Large intestine (tissue), 12 donors: ENCODE measurements at places on chromosomes 13 and 19. TPM values are rescaled to one million over a fixed set of nuclear protein-coding genes. Genes with fewer than 3 reads are reported as not detected.

The TMEM59L gene
- polyA plus RNA-seq: 12.5 TPM

The C13orf42 gene
- not detected for polyA plus RNA-seq

The ZNF701 gene
- polyA plus RNA-seq: 16.7 TPM

The OXGR1 gene
- polyA plus RNA-seq: 0.88 TPM

The TNFSF9 gene
- 0.19 TPM for polyA plus RNA-seq

The S1PR5 gene
- polyA plus RNA-seq: 0.96 TPM

The LIN37 gene
- polyA plus RNA-seq: 11.3 TPM

The ZNF90 gene
- polyA plus RNA-seq: 36.1 TPM

The GNG7 gene
- 2.2 TPM for polyA plus RNA-seq

The ZBTB32 gene
- 0.51 TPM for polyA plus RNA-seq

The ACP7 gene
- polyA plus RNA-seq: 1.5 TPM

The C19orf85 gene
- not detected for polyA plus RNA-seq

The ZNF253 gene
- 15.6 TPM for polyA plus RNA-seq

The NXNL1 gene
- polyA plus RNA-seq: not detected

The BCL3 gene
- polyA plus RNA-seq: 60.2 TPM

The BRME1 gene
- polyA plus RNA-seq: 4.7 TPM

The ZNF506 gene
- 27.1 TPM for polyA plus RNA-seq

The LRP3 gene
- polyA plus RNA-seq: 37.8 TPM

The CYP4F3 gene
- polyA plus RNA-seq: 6.1 TPM
